ENCODE measurements at places on chromosomes 4 and X. TPM values are rescaled to one million over a fixed set of nuclear protein-coding genes. Genes with fewer than 3 reads are reported as not detected.

Gene BMX
- total RNA-seq: 1.9 TPM

Gene STATH
- total RNA-seq: not detected

Gene MTMR8
- total RNA-seq: 5.8 TPM

GRCh38 chrX:120463241-120463640 is 5.9 kb downstream of the LAMP2 start:
- no peak for ATAC-seq

DNA sequence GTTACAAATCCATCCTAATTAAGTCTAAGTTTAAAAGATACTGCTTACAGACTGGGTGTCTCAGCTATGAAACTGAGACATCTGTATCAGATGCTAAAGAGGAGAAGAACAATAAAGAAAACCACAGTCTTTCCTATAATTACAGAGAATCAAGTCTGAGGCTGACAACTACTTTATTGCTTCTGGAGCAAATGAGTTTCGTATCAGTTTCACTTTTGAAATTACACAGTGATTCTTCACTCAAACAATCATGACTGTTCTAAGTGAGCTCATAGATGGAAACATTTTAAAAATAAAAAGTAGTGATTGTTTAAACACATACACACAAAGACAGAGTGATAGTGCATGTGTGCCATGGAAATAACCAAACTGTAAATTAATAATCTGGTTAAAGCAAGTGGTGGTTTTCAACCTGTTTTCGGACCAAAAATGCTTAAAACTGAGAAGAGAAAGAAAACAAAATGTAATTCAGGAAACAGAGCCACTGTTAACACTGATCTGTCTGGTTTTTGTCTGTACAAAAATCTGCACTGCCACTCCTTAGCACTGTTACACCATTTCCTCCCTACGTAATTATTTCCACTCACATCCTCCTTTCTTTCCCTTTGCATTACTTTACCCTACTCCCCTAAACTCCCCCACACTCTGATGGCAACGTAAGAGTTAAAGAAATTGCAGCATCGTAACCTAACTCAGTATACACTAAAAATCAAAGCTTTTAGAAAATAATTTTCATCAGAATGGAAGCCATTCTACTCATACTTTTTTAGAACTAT is 12.5 kb downstream of the RFC1 start:
- peak; percentile 83 for ATAC-seq

- peak; percentile 20 for ATAC-seq
Measured at GRCh38 chrX:40174854-40175510, 77.2 kb upstream of the BCOR start.

DNA sequence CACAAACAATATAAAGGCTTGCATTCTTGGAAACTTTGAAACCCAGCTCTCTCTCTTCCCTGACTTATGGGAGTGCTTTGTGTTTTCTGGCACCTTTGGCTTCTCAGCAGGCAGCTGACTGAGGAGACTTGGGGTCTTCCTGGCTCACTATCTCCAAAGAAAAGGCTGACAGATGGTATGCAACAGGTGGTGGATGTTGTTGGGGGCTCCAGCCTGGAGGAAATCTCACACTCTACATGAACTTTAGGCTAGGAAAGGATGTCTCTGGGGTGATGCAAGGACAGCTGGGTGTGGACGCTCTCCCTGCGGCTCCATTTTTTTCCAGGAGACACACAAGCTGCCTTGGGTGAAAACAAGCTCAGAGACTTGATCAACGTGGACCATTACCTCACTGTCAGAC is 67.4 kb downstream of the DNAAF6 start:
- no peak for ATAC-seq

DNA sequence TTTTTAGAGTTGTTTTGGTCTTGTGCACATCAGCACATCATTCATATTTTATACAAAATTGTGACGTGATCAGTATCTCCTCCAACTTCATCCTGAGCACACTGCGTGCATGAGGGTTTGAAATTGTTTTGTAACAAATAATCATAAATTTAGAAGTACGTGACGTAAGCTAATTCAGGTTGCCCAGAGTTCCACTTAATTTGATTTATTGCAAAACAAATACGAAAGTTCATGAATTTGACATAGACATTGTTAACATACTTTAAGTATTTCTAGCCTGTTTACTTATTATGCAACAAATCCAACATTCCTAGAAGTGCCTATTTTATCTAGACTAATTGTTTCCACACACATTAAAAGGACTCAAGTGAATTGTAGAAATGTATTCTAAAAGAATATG is 48.3 kb downstream of the MAP7D3 start:
- peak; percentile 66 for ATAC-seq

All from gastroesophageal sphincter (tissue), 4 donors.